NCI-H1092 (cell line): ENCODE measurements at places on chromosomes 7 and 10.

GRCh38 chr7:134630893-134631292 lies 15.8 kb upstream of the BPGM start:
- DNase-seq: no peak

- DNase-seq: no peak
Measured at GRCh38 chr7:140723006-140723405, 26.5 kb downstream of the NDUFB2 start.

DNA sequence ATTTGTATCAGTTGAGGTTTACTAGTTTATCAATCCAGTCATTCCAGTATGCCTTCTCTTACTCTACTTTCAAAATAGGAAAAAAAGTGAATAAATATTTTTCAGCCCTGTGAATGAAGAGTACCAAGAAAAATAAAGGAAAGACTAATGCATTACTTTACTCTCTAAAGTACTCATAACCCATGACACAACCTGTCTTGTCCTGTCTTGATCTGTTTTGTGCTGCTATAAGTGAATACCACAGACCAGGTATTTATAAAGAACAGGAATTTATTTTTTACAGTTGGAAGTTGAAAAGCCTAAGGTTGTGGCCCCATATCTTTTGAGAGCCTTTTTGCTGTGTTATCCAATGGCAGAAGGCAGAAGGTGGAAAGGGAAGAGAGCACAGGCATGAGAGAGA lies 194.6 kb upstream of the DKK1 start:
- DNase-seq: no peak

DNA sequence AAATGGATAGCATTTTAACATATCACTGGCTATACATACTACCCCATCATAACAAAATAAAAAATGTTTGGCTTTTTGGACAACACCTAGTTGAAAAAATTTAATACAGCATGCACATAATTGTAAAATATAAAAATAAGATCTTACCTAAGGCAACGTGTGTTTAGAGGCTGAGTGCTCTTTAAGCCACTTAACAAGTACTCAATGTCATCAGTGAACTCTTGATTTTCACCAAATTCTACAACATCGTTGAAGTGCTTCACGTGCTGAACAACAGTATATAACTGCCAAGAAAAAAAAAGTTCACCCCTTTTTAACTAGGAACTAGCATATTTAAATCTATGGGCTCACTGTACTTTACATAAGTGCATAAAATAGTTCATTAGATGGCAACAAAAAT lies 49.5 kb downstream of the WAPL start:
- no peak for DNase-seq

DNA sequence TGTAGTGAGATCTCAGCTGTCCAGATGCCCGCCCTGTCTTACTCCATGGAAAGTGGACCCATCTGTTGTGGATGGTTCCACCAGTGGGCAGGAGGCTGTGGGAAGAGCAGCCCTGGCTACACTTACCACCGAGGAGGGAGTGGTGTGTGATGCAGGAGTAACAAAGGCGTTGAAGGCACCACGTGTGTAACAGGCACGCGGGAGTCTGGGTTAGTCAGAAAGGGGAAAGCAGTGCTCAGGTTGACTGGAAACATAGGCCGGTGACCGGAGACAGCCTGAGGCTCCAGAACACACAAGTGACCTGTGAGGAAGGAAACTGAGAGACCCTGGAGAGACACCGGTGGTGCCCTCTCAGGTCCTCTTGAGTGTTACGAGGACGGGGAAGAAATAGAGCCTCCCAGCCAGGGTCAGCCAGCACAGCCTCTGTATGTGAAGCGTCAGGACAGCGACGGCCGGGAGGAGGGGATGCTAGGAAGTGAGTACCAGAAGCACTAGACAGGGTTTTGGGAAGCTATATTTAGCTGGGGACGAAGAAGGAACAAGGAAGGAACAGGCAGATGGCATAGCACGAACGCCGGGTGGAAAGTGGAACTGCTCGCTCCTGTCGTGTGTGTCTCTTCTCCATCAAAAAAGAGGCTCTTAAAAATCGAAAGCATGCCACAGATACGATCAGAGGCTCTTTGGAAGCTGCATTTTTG lies 51.7 kb downstream of the DAGLB start:
- no peak for DNase-seq

GRCh38 chr7:69599286-69599954 lies 1.1 kb downstream of the AUTS2 start:
- peak; percentile 34 for DNase-seq

DNA sequence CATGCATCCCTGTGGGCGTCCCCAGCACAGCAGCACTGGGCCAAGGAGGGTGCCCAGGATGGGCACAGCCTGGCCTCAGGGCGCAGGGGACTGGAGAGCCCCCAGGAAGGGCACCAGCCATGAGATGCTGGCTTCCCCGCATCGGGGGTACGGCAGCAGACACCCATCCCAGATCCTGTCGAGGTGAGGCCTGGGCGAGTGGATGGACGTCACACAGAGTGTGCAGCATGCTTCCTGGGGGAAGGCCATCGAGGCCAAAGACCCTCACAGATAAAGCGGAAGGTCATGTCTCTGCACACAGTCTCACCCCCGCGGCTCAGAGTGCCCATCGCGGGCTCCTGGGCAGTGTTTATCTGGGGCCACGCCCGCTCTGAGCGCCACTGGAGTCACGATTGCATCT lies 18.8 kb downstream of the ADGRA1 start:
- no peak for DNase-seq

- DNase-seq: peak; percentile 80
Measured at GRCh38 chr7:101882595-101883564, 65.5 kb downstream of the CUX1 start.

- DNase-seq: no peak
Measured at GRCh38 chr7:51219261-51219988, 97.2 kb downstream of the COBL start.

GRCh38 chr7:150790416-150791075 lies 9.6 kb downstream of the TMEM176B start:
- DNase-seq: no peak

GRCh38 chr7:25714013-25714412 lies 438.0 kb upstream of the NFE2L3 start:
- no peak for DNase-seq

DNA sequence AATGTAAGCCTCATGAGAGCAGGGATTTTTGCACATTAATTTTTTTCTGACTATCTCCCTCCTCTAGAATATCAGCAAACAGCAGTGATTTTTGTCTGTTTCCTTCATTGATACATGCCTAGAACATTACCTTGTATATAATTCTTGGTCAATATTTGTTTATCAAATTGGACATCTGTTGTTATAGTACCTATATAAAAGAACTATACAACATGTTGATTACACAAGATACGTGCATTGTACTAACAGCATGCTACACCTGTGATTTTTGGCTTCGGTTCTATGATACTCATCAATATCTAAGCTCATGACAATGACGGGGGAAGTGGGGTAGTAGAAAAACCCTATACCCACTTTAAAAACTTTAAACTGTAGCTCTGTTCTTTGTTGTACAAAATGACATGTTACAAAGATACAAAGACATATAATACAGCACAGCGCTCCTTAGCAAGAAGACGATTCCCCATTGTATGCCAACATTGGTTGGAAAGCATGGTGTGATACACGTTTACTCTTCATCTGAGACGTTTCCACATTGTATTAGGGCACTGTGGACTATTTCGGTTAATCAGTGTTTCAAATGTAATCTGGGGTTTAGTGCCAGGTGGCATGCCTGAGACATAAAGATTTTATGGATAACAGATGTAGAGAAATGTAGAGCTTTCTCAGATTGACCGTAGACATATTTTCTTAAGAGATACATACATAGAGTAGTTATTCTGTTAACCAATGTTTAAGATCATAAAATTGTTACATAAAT lies 70.5 kb upstream of the FOXP2 start:
- no peak for DNase-seq

- no peak for DNase-seq
Measured at GRCh38 chr10:99057936-99058690, 177.5 kb downstream of the HPSE2 start.

GRCh38 chr10:35386594-35387174 lies 50.4 kb downstream of the CCNY start:
- DNase-seq: no peak

DNA sequence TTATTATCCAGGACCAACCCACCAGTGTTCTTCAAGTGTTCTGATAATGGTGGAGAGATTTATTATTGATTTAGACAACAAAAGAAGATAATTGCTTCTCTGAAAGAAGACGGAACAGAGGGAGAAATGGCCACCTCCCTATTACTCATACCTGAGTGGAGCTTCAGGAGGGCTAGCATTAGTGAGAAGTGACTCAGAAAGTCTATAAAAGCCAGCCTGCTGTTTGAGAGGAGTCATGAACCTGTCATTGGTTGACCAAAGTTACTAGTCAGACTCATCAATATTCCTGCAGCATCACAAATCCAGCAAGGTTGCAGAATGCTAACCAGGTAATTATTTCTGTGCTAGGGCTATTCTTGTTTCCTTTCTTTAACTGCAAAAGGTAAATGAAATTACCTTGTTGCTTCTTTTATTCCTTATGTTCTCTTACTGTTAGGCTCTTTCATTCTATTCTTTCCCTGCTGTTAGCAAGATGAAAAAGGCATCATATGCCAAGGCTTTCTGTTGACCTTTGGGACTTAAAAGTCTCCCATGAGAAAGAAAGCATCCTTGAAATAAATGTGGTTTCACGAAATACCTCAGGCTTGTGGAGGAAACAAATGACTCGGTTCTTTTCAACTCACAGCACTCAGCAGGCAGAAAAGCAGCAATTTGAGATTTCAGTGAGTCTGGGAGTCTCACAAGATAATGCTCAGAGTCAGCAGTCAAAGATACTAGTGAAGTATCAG lies 256.4 kb upstream of the PHYHIPL start:
- no peak for DNase-seq

DNA sequence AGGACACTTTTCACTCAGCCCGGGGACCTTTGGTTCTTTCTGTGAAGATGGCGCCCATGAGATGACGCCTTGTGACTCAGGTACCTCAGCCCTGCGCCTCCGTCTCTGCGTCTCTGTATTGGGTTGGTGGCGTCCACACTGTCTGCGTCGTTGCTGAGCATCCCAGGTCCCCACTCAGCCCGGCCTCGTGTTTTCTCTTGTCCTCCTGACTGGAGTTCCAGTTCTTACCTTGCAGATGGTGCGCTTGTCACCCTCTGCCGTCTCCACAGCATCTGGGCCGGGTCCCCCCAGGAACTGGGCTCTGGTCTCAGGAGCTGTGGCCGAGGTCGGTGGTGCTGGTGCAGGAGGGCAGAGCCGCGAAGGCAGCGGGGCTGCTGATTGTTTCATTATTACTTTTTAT lies 150.4 kb downstream of the WDR37 start:
- no peak for DNase-seq

- no peak for DNase-seq
Measured at GRCh38 chr10:42753507-42754154, 29.0 kb upstream of the BMS1 start.

DNA sequence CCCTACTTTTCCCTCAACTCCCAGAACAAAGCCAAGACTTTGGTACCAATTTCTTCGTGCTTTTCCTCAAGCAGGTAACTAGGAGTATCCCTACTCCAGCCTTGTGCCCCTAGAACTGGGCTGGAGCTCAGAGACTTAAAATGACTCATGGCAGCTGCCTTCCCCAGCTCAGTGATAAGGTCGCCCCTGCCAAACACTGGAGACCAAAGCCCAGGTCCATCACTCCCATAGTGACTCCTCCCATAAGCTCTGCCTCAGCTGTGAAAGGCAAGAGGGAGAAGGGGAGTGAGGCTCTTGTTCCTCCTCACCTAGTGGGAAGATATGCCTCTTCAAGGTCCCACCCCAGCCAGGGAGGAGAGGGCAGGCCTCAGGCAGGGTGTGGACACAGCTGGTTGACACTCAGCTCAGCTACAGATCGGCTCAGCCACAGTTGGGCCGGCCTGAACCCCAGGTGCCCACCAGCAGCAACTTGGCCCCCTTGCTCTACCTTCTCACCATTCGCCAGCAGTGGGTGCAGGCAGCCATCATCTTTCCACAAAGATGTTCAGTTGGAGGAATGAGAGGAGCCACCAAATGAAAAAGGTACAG lies 13.8 kb upstream of the CYREN start:
- DNase-seq: no peak

DNA sequence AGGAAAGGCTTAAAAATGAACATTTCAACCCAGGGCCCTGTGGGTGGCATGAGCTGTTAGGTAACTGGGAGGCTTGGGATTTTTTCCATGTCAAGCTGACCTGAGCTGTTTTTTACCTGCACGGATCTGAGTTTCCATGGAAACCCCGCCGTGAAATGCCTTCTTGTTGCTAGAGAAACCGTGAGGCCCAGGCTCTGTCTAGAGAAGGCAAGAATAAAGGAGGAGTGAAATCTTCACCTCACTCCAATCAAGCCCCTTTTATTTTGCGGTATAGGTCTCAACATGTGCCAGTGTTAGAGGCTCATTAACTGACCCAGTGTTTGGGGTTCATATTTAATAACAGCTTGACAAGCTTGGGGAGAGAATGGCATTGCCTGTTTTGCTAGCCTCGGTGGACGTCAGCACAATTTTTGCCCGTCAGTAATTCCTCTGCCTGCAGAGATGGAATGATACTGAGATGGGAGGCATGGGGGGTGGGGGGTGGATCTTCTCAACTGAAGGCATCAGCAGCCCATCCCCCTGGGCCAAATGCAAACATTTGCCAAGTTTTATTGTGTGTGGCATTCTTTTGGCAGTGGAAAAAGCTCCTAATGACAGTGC lies 48.9 kb upstream of the PDCD4 start:
- no peak for DNase-seq

DNA sequence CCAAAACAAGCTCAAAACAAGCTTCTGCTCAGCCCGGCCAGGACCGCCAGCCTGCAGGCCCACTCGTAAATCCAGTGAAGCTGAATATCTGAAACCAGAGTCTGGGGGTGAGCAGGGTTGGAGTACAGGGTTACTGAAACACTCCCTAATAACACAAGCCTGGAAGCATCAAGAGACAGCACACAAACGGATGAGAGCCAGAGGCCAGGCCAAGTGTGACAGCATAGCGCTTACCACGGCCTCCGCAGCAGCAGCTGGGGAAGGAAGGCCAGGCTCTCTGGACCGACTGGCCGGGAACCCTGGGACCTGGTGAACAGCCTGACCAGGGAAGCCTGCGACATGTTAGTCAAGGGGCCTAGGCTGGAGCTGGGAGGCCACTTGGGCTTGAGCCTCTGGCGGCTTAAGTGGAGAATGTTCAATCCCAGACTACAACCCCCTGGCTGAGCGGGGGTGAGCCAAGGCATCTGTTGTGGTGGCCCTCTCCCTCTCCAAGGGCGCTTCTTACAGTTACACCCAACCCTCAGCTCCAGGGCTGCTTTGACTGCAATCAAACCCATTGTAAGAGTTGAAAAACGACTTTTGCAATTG lies 21.7 kb upstream of the RNF32 start:
- no peak for DNase-seq

DNA sequence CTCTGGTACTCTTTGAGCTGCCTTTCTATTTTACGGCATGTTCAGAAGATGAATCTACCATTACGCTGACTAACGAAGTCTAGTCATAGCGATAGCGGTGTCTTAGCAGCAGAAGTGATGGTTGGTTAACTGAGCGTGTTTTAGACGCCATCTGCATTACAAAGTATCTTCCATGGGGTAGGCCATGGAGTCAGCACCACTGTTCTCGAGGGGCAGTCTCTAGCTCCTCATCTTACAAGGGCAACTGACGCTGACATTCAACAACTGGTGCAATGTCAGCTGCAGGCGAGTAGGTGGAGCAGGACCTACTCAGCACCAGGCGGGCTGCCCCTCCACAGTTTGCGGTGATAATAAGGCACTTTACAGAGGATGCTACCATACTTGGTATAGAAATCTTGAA lies 88.7 kb downstream of the ADARB2 start:
- DNase-seq: no peak
